WTC11 (cell line): ENCODE measurements at places on chromosomes 6 and 20. TPM values are rescaled to one million over a fixed set of nuclear protein-coding genes. Genes with fewer than 3 reads are reported as not detected.
A peak's percentile ranks its signal among the peaks of the same experiment; 100 is the strongest.

Gene PPP1R3G
- total RNA-seq, result 0.15 to 0.48 TPM (median 0.48 TPM) in 3 replicates

Gene RAET1G
- total RNA-seq, result not detected in 3 replicates

Gene RAET1L
- not detected in 3 replicates for total RNA-seq

- no peak overlapping the region for H3K4me3 ChIP-seq
- H3K4me1 ChIP-seq, result peaks cover 6% of the 10 kb centered on the region
- peaks cover 3% of the 10 kb centered on the region for H3K36me3 ChIP-seq
These were observed 8.5 kb upstream of the MAFB start for GRCh38 chr20:40697541-40697940.

GRCh38 chr20:23232219-23232581 lies 118.4 kb upstream of the NXT1 start:
- H3K27ac ChIP-seq, result no peak overlapping the region
- no peak overlapping the region for H3K4me3 ChIP-seq
- H3K36me3 ChIP-seq, result 0 out of 2 replicates have a peak, but pooled peaks cover 4% of the 10 kb centered on the region

DNA sequence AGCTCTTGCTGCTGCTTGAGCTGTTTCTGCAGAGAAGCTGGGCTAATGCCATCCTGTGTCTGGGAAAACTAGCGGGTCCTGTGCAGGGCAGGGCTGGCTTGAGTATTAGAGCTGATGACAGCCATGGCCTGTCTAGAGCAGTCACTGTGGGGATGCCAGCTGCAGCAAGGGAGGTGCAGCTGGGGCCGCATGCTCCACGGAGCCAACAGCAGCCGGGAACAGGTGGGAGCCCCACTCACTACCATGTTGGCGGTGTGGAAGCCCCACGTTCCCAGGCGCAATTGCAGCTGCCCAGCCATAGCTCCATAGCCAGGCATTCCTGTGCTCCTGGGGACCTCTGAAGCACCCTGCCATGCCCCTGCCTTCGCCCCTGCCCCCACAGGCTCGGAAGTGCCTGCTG lies 212.9 kb downstream of the TFAP2C start:
- DNase-seq, result no peak
- no peak overlapping the region for H3K27ac ChIP-seq
- peaks cover 10% of the 10 kb centered on the region for H3K4me1 ChIP-seq
- H3K36me3 ChIP-seq, result no peaks in the 10 kb centered on the region
- no peak overlapping the region for H3K4me3 ChIP-seq

- H3K36me3 ChIP-seq, result no peaks in the 10 kb centered on the region
- no peak overlapping the region for H3K4me3 ChIP-seq
- H3K4me1 ChIP-seq, result peaks cover 6% of the 10 kb centered on the region
These were observed 214.7 kb upstream of the FOXQ1 start for GRCh38 chr6:1096967-1097765.

DNA sequence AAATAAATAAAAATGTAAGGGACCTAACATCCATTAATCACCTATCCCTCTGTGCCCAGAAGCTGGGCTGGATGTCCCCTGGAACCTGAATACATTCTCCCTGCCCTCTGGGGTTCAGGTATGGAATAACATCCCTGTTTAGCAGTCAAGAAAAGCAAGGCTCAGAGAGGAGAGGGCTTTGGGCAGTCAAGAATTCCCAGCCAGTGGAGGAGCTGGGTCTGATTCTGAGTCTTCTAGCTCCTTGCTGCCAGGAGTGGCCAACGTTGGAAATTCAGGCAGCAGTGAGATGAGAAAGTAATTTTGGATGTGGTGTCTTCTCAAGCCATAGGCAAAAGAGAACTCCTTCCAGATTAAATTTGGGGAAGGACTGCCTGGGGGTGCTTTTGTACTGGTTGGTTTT lies 42.6 kb upstream of the ZNFX1 start:
- H3K4me1 ChIP-seq, result peaks cover 25% of the 10 kb centered on the region
- no peaks in the 10 kb centered on the region for H3K36me3 ChIP-seq
- DNase-seq, result peak; percentile 57
- peaks cover 54% of the 10 kb centered on the region for H3K27me3 ChIP-seq
- H3K27ac ChIP-seq, result no peak overlapping the region

DNA sequence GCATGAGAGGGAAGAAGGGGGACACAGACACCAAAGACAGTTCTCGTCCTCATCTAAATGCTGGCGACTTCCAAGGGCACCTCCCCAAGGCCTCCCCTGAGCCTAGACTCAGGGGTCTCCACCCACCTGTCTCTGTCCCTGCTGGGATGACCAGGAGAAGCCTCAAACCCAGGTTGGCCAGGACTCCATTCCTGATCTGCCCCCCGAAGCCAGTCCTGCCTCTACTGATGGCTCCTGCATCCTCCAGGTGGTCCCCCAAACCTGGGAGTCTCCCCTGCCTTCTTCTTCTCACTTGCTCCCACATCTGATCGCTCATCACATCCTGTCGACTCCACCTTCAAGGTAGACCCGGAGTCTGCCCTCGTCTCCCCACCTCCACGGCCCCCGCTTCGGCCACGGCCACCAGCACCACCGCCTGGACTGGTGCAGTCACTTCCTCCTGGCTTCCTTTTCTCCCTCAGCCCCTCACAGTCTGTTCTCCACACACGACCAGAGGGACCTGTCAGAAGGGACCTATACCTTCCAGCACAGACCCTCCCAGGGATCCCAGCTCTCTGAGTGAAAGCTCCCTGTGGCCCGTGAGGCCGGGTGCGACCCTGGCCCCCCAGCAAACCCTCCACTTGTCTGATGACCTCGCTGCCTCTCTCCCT lies 92.1 kb downstream of the CEBPB start:
- no peak overlapping the region for H3K4me3 ChIP-seq
- no peak for DNase-seq
- no peak overlapping the region for H3K27ac ChIP-seq
- H3K27me3 ChIP-seq, result no peaks in the 10 kb centered on the region
- H3K4me1 ChIP-seq, result peaks cover 9% of the 10 kb centered on the region
